ENCODE measurements at places on chromosomes 12 and 14.

DNA sequence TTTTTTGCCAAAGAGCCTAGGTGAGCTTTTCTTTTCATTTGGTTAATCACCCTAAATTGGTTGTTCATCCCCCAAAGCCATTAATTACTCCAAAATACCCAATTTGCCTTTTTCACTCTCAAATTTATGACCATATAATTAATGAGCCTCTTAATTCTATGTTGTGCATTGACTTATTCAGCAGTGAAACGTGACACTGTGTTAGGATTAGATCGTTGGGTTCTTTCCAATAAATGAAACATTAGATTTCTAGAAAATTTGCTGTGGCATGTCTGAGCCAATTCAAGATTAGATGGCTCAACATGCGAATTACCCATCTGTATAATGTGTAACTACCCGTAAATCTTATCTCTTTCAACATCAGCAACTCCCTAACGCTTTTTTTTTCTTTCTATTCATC lies 273.4 kb downstream of the BMP4 start:
- DNase-seq, result no peak

- no peak for DNase-seq
Observed at GRCh38 chr12:24224401-24224800, 274.9 kb upstream of the SOX5 start.

- DNase-seq, result no peak
Observed at GRCh38 chr14:68782091-68782981, 10.5 kb downstream of the ZFP36L1 start.

DNA sequence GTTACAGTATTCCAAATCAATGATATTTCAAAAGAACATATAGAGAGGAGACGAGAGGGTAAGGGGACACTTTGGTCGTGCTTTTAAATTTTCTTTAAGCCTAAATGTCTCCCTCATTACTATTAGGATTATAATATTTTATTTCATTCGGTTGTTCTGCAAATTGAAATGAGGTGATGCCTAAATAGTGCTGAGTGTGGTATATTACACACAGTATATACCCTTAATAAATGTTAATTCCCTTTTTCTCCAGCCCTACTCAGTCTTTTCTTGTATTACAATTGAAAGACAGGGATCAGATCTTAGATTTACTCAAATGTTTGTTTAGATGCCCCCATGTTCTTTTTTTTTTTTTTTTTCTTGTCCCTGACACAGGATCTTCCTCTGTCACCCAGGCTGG lies 7.7 kb downstream of the SNAPC1 start:
- no peak for DNase-seq

GRCh38 chr12:86698641-86698980 lies 442.4 kb upstream of the MGAT4C start:
- DNase-seq, result no peak

DNA sequence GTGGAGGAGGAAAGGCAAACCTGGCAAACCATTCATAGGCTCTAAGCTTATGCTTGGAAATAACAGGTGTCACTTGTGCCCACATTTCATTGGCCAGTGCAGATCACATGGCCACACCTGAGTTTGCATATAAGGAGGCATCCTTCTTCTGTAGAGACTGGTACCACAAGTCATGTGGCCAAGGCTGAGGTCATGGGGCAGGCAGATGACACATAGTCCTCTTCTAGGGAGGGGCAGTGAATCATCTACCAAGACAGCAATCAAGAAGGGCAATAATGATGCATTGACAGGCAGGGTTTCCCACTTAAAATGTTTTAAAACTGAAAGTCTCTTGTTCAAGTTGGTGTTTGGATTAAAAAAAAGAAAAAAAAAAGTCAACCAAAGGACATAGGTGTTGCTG lies 77.3 kb downstream of the DAAM1 start:
- no peak for DNase-seq

- DNase-seq, result no peak
Observed at GRCh38 chr12:74283646-74284045, 254.0 kb upstream of the ATXN7L3B start.

DNA sequence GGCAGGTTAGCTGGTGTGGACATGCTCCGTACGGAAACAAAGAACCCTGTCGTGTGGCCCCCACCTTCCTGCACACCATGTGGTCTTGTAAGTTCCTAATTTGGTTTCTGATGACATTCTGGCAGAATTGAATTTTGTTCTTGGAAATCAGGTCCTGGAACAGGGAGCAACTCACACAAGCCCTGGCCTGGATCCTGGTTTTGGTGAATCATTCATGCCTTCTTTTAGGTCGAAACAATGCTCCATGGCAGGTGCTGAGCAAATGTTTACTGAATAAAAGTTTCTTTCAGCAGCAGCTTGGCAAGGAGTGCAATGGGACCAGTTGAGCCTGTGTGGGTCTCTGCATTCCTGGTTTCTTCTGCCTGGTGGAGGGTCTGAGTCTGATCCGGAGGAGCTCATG lies 978.4 kb downstream of the BCL11B start:
- no peak for DNase-seq

- no peak for DNase-seq
Observed at GRCh38 chr12:26666286-26666685, 166.7 kb downstream of the ITPR2 start.

GRCh38 chr14:93135399-93135798 lies 19.7 kb upstream of the ITPK1 start:
- DNase-seq, result no peak

- DNase-seq, result no peak
Observed at GRCh38 chr12:23628806-23629205, 320.7 kb downstream of the SOX5 start.

- DNase-seq, result no peak
Observed at GRCh38 chr12:61536525-61536924, 723.7 kb upstream of the USP15 start.

- DNase-seq, result no peak
Observed at GRCh38 chr14:87628129-87628528, 364.9 kb downstream of the GALC start.

DNA sequence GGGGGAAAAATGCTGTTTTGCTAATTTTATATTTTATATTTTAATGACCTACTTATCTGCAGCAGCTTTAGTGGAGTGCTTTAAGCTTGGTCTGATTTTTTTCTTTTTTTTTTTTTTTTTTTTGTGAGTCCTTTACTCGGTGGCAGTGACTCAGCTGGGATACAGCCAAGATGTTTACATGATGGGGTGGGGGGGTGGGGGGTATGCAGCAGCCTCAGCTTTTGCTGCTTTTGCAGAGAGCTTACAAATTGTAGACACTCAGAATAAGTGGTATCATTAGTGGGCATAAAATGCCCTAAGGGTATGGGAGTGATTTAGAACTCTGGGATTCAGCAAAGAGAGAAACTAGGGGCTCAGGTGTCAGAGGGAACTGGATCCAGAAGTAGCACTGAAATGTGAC lies 38.2 kb upstream of the ARHGAP5 start:
- DNase-seq, result no peak

DNA sequence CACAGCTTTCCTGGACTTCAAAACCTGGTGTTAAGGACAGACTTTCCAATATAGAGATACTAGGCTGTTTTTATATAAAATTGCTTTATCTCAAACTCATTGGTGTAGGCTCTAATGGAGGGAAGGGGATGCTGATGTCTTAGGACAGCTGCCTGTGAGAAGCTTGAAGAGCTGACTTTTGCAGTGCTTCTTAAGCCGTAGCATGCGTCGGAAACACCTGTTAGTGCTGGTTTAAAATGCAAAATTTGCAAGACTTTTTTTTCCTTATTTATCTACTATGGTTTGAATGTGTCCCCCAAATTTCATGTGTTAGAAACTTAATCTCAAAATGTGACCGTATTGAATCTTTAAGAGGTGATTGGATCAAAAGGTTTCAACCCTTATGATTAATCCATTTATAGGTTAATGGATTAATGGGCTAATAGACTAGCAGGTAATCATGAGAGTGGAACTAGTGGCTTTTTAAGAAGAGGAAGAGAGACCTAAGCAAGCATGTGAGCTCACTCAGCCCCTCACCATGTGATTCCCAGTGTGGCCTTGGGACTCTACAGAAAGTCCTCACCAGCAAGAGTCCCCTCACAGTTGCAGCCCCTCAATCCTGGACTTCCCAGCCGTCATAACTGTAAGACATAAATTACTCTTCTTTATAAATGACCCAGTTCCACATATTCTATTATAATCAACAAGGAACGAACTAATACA lies 60.9 kb upstream of the FUT8 start:
- no peak for DNase-seq

DNA sequence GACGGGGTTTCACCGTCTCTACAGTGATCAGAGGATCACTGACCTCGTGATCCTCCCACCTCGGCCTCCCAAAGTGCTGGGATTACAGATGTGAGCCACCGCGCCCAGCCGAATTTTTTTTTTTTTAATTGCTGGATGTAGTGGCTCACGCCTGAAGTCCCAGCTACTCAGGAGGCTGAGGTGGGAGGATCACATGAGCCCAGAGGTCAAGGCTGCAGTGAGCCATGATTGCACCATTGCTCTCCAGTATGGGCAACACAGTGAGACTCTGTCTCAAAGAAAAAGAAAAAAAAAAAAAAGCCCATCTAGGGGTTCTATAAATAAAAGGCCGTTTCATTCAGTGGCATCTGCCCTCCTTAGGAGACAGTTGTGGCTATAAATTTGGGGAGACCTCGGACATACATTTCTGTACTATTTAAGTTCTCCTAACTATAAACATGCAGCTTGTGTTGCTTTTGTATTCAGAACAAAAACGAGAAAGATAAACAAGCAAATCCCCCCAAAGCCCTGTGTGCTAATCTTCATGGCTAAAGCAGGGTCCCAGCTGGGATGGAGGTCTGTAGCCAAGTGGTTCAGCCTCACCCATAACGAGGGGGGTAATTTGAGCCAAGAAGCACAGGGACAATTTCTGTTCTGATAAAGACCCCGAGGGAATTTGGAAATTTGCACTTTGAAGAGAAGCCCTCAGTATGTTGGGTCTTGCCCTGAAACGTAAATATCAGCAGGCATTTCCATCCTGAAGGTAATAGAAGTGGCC lies 35.0 kb upstream of the BCL7A start:
- no peak for DNase-seq

DNA sequence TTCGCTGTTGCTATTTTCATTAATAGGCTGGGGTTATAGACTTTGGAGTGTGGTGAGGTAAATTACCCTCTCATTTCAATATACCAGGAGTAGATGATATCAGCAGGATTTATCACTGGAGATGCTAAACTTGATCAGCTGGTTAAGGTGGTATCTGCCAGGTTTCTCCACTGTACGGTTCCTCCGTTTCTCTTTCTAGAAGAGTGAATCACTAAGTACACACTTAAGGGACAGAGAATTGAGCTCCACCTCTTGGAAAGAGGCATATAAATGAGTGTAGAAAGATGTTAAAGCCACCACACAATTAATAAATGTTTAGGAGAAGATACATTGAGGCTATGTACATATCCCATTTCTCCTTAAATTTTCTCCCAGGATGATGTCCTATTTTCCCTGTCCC lies 277.4 kb upstream of the GRIP1 start:
- DNase-seq, result no peak

DNA sequence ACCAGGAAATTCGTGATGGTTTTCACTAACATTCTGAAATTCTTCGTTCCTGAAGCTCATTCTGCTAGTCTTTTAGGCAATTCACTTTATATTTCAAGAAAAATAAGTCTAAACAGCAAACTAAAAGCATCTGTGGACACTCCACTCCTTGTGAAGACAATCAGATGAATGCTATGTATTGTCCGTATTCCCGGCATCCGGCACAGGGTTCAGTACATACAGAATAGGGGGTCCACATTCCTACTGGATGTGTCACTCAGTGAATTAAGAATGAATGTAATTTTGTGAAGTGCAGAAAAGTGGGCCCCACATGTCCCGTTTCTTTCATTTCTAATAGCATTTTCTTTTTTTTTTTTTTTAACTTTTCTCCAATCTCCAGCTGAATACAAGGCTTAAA lies 241.3 kb downstream of the GRIN2B start:
- DNase-seq, result no peak

- DNase-seq, result no peak
Observed at GRCh38 chr12:116099652-116100432, 177.7 kb downstream of the MED13L start.

DNA sequence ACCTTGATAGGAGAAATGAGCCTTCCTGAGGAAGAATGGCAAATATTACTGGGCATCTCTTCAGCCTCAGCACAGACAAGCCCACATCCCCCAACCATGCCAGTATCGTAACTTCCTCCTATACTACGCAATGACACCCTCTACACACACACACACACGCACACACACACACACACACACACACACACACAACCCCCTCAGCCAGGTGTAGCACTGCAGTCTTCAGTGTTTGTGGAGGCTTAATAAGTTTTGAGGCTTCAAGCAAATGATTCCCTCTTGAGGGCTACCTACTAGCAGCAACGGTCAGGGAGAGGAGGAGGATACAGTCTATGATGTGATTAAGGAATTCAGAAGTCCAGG lies 1.6 kb downstream of the DGKA start:
- peak; percentile 65 for DNase-seq

GRCh38 chr14:56057767-56058166 lies 60.4 kb upstream of the PELI2 start:
- DNase-seq, result no peak

DNA sequence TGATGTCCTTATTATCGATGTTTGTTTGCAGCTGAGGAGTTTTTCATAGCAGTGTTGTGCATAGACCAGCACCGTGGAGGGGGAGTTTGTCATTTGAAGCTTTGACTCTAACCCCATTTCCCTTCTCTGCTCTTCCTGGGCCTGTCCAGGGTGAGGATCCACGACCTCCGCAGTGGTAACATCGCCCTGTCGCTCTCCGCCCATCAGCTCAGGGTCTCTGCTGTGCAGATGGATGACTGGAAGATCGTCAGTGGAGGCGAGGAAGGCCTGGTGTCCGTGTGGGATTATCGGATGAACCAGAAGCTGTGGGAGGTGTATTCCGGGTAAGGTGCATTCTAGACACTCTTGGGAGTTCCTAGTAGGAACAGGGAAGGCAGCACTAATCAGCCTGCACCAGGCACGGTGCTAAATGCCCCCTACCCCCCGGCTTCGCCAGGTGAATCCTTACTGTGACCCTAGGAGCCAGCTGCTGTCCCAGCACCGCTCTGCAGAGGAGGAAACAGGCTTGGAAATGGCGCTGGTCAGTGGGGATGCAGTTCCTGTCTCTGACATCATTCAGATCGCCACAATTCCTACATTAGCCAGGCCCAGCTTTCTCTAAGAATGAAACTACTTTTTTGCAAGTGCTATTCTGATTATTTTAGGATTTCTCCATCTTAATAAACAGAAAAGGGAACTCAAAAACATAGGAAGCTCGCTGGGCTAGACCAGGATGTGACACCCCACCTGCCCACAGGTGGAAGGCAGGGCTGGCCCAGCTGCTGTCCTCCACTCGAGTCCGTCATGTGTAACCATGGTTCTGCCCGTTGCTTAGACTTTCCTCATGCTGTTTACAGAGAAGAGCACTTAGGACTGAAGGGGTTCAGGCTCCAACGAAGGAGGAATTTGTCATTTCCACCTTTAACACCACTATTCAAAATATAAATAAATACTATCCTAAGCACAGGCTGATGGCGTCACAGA lies 74.9 kb downstream of the TESC start:
- DNase-seq, result no peak

GRCh38 chr12:106599302-106599701 lies 16.5 kb downstream of the RFX4 start:
- no peak for DNase-seq

DNA sequence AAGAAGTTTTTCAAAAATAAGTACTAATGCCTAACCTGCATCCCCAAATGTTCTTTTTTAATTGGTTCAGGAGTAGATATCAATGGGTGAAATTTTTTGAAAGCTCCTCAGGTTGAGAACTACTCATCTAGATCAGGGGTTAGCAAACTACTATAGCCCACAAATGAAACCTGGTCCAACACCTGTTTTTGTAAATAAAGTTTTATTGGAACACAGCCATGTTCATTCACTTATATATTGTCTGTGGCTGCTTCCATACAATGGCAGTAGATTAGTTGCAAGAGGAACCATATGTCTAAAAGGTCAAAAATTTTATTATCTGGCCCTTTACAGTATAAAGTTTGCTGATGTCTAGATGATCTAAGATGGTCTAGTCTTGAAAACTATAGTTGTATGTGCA lies 13.8 kb downstream of the PUS7L start:
- no peak for DNase-seq
